NB4 (cell line): ENCODE measurements at places on chromosomes 2 and 18.

GRCh38 chr2:112152476-112153178 is 14.4 kb downstream of the FBLN7 start:
- no peak for DNase-seq

- DNase-seq = no peak
Observed at GRCh38 chr2:237596520-237597195, 6.1 kb upstream of the RAB17 start.

GRCh38 chr2:77487074-77487803 is 34.9 kb downstream of the LRRTM4 start:
- no peak for DNase-seq

GRCh38 chr2:41832218-41832617 is 215.6 kb upstream of the PKDCC start:
- no peak for DNase-seq

GRCh38 chr2:38505779-38506178 is 96.9 kb downstream of the HNRNPLL start:
- DNase-seq = peak; percentile 42

GRCh38 chr2:208254118-208254870 is 577 bp downstream of the IDH1 start:
- DNase-seq = peak; percentile 95

DNA sequence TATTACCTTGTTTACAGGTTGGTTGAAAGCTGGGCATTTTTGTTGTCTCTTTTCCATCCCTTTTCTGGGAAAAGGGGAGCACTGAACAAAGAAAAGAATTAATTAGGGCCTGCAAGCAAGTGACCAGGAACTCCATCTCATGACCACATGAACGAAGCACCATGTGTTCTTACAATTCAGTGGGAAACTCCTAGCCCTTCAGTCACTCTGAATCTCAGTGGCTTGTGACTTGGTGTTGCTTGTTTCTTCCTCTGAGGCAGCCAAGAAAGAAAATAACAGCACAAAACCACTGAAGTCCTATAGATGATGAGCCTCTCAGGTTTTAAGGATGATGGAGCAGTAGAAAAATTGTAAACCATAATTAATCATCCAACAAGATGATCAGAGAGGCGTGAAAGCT is 129.1 kb upstream of the CAB39 start:
- DNase-seq = no peak
